ENCODE measurements at places on chromosomes 5 and 9.

- H3K4me1 ChIP-seq: no peaks in the 10 kb centered on the region
- H3K27me3 ChIP-seq: no peaks in the 10 kb centered on the region
Measured at GRCh38 chr5:96459313-96460121, 26.5 kb upstream of the PCSK1 start.

DNA sequence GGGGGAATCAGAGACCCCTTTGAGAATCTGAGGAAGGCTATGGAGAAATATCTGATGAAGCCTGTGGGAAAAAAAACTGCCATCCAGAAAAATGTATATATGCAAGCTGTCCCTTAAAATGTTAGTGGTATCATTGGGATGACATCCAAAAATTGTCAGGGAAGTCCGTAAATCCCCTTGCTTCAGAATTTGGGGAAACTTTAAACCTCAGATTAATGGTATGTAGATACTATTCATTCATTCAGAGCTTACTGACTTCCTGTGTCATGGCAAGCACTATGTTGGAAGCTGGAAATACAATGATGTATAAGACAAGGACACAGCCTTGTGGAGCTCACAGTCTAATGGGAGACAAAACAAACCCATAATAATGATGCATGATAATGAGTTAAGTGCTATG is 10.9 kb upstream of the MOB3B start:
- H3K4me3 ChIP-seq: no peak overlapping the region
- no peaks in the 10 kb centered on the region for H3K4me1 ChIP-seq
- no peak overlapping the region for H3K27ac ChIP-seq
- H3K36me3 ChIP-seq: peaks cover 2% of the 10 kb centered on the region
- no peaks in the 10 kb centered on the region for H3K27me3 ChIP-seq

DNA sequence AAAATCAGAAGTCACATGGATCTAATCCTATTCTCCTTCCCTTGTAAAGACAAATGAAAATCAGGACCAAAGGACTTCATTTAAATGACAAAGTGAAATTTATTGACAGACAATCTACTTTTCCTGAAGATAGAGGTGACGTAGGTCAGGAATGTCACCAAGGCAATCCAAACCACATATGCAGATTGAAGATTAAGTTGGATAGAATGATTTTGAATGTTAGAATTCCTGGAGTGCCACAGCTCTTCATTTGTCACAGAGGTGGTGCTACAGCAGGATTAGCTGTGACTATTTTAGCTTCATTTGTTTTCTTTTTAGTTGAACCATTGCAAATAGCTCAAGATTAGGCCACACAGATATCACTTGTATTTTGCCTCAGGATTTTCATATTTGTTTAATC is 736.0 kb upstream of the ARRDC3 start:
- H3K27me3 ChIP-seq: no peaks in the 10 kb centered on the region
- H3K4me1 ChIP-seq: no peaks in the 10 kb centered on the region
- DNase-seq: no peak

DNA sequence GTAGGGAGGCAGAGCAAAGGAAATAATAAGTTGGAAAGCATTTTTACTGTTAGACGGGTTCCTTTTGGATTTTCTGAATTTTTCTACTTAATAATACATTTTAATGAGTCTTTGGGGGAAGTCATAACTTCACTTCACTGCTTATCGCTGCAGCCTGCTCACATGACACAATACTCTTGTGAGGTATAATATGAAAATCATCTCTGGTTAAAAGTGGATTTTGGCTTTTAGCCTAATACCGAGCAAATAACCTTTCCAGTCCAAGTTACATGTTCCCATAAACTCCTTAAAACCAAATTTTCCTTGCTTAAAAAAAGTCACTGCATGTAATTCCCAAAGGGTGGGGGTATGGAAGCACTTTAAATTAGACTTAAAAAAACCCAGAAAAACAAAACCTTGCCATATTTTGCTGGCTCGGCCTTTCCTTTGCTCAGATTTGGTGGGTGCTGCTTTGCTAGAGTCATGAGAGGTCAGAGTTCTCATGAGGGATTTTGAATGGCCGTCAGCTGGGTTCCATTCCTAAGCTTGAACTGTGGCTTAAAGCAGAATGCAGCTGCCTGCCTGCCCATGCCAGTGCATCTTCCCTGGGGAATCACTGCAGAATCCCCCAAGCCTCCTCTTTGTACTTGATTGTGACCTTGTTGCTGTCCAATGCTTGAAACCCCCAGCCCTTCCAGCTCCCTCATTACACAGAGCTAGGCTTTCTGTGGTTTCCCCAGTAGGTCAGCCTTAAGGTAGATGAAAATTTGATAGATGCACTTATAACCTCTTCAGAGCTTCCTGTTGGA is 331.8 kb downstream of the KDM4C start:
- no peaks in the 10 kb centered on the region for H3K27me3 ChIP-seq
- H3K27ac ChIP-seq: no peak overlapping the region
- H3K36me3 ChIP-seq: peaks cover 23% of the 10 kb centered on the region
- H3K4me1 ChIP-seq: no peaks in the 10 kb centered on the region
- no peak overlapping the region for H3K4me3 ChIP-seq
- no peak for DNase-seq

DNA sequence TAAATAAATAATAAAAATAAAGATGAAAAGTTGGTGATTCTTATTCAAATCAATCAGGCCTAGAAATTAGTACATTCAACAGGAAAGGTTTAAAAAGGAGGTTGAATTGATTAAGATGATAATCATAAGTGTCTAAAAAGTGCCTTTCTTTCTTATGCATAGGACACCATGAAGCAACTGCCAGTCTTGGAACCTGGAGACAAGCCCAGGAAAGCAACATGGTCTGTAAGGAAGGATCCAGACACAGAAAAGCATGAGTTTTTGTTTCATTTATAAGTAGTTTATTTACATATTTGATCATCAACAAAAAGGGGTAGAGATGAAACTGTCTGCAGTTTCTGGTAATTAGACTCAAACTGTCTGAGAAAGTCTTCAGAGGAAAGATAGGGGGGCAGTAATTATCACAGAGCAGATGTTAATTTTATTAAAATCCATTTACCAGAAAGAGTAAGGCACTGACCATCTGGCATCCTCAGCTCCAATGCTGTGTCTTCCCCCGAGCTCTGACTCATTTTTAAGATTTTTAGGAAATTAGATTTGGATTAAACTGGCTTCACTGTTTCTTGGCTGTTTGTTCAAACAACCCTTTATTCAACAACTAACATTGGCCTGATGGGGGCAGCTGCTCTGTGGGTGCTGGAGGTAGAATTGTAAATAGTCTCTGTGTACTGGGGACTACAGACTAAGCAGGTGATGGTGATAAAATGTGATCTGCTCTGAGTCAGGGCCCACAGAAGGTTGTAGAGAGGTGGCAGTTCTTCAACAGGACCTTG is 2.7 kb downstream of the RABEPK start:
- H3K27me3 ChIP-seq: no peaks in the 10 kb centered on the region
- no peak overlapping the region for H3K27ac ChIP-seq
- peaks cover 24% of the 10 kb centered on the region for H3K36me3 ChIP-seq
- peaks cover 30% of the 10 kb centered on the region for H3K4me1 ChIP-seq
- no peak overlapping the region for H3K4me3 ChIP-seq
- DNase-seq: no peak

Measured in CD4-positive, alpha-beta T cell (primary cell).